ENCODE measurements at places on chromosomes 11 and 22.

GRCh38 chr11:11416502-11416901 lies 63.5 kb upstream of the CSNK2A3 start:
- DNase-seq: no peak

GRCh38 chr22:36379593-36380361 lies 8.0 kb downstream of the MYH9 start:
- no peak for DNase-seq

DNA sequence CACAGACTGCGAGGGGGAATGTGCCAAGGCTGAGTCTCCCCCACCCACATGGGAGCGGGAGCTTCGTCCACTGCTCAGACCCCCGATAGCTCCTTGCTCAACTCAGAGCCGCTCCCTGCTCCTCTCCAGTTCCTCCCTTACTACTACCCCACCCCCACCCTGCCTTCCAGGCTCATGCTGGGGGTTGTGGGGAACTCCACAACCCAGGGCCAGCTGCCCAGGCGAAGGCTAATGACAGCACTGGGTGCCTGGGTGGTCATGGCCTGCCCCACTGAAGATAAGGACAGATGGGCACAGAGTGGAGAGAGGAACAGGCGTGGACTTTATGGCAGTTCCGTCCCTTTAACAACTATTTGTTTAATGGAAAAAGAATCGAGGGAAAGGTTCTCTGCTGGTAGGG lies 73.7 kb downstream of the PDE2A start:
- DNase-seq: no peak

GRCh38 chr11:35142481-35143075 lies 3.6 kb downstream of the CD44 start:
- no peak for DNase-seq

DNA sequence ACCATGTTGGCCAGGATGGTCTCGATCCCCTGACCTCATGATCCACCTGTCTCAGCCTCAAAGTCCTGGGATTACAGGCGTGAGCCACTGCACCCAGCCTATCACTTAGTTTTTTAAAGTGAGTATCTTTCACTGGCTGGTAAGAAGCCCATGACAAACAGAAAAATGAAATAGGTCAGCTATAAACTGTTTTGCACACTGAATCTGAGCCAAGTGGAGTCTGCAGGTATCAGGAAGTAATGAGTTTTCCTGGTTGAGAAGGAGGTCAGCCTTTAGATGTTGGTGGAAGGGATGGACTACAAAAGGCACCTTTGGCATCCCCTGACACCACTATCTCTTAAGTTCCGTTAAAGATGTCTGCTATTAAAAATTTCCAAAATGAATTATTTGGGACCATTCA lies 345.1 kb downstream of the AASDHPPT start:
- no peak for DNase-seq

DNA sequence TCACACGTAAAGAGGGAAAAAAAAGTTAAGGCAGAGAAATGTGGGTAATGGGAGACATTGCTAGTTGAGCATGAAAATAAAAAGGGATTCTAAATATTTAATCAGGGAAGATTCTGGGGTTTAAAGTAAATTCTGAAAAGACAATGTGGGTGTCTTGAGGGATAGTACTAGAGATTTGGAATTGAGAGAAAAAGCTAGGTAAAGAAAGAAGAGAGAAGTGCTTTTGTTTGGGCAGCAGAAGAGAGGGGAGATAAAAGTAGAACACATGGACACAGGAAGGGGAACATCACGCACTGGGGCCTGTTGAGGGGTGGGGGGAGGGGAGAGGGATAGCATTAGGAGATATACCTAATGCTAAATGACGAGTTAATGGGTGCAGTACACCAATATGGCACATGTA lies 3.5 kb upstream of the YPEL4 start:
- DNase-seq: no peak

- no peak for DNase-seq
Observed at GRCh38 chr11:92569726-92570125, 345.1 kb downstream of the FAT3 start.

DNA sequence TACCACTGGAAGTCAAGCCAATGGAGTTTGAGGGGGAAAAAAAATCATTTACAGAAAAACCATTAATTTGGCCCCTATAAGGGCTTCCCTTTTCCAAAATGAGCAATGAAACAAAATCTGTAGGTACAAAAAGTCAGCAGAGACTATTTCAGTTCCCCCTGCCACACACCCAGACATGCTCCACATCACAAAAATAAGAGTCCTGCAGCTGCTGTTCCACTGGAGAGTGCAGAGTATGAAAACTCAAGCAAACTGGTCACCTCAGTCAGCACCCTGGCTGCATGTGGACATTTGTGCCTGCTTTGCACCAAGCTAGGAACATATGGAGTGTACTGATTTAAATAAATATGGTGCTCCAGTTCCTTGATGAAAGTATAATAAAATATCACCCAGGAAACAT lies 15.1 kb downstream of the POU2AF1 start:
- no peak for DNase-seq

- DNase-seq: no peak
Observed at GRCh38 chr22:20402960-20403778, 9.2 kb downstream of the ZNF74 start.

DNA sequence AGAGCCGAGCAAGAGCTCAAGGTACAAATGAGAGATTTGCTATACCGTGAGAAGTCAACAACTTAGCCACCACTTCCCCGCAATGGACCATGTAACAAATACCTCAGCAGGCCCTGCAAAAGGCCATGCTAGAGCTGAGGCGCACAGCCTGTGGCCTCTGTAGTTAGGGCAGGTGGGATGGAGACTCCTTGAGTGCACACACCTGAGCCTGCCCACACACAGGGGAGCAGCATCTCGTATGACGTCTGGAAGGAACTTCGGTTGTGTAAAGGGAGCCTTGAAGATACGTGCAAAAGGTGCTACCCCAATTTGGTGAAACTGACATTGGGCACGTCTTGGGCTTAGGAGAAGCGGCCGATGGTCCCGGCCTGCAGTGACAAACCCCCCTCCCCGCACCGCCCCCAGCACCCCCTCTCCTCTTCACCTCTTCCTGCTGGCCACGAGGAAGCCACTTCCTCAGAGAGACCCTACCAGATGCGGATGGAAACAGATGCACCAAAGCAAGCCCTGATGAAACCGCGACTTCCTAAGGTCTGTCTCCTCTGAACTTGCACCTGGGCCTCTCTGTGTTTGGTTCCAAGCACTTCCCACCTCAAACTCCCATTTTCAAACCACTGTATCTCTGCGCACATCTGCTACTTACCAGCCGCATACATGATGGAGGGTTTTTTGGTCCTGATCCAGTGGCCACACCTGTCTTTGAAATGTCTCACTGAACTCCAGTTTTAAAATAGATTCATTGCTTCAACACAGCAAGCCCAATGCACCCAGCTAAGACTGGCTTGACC lies 10.6 kb downstream of the CDPF1 start:
- no peak for DNase-seq

DNA sequence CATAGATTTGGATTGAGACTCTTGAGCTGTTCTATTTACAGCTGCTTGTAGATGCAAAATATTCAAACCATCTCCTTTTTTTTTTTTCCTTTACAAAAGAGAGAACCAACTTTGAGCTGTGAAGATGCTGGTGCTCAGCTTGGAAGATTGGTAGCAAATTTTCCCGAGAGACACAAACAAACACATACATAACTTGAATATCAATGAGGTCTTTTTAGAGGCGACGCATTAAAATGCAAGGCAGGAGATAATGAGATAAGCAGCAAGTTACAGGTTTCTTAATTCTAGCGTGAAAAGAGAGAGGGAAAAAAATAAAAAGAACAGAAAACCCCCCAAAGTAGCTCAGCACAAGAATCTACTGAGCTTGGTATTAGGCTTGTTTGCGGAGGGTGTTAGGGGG lies 247.0 kb upstream of the SORL1-AS1 start:
- no peak for DNase-seq

GRCh38 chr22:27597703-27598444 lies 203.7 kb downstream of the MN1 start:
- DNase-seq: no peak

- DNase-seq: no peak
Observed at GRCh38 chr11:18209058-18209457, 27.5 kb downstream of the SAA4 start.

DNA sequence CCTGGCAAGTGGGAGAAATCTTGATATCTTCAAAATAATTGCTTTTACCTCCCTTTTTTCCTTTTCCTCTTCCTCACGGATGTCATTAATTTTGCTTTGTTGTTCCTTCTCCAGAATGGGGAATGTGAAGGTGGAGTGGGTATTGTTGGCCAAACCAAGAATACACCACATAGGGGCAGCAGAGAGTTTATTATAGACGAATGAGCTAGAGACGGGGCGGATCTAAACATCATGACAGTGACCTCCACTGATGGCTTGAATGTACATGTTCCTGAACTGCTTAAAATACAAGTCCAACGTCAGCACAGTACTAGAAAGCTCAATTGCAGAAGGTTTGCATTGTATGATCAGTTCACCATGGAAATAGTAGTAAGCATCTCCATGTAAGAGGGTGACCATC lies 122.3 kb upstream of the SNX19 start:
- DNase-seq: no peak

- DNase-seq: no peak
Observed at GRCh38 chr11:118230088-118230487, 5.3 kb upstream of the JAML start.

GRCh38 chr11:65640483-65641296 lies 2.8 kb downstream of the SIPA1 start:
- no peak for DNase-seq

DNA sequence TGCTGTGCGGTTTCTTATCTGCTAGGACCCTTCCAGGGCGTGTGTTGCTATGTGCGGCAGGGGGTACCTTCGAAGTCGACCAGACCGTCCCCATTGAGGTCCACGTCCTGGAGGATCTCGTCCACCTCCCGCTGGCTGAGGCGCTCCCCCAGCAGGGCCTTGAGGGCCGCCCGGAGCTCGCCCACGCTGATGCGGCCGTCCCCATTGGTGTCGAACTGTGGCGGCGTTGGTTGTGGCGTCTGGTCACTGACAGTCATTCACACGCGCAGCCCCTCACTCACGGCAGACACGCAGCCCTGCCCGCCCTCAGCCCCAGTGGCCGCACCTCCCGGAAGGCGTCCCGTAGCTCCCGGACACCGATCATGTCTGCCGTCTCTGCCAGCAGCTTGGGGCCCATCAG lies 3.5 kb downstream of the CABP2 start:
- DNase-seq: no peak

DNA sequence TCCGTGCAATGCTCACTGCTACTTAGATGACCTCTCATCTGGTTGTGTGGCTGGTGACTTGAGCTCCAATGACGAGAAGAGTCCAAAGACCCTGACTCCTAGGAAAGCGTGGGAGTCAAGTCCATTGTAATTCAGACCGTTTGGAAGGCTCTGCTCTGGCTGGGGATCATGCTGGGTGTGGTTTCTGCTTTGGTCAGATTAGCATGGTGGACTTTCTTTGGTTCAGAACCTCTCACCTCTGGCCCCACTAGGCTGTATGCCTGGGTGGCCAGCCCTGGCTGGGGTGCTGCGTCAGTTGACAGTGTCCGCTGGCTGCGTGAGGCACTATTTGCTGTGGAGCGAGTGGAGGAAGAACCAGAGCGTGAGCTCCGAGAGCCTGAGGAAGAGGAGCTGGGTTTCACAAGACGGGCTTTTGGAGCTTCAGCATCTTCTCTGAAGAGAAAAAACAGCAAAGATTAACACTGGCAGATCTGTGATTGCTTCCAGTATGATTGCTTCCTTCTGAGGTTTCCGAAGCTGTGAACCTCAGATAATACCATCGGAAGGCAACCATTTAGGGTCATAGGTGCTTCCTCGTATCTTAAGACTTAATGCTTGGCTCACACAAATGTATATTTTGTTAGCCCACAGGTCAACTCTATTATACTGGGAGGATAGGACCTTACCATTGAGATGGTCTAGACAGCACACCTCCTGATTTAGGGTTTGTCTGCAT lies 11.6 kb upstream of the HSPA8 start:
- DNase-seq: no peak

GRCh38 chr22:28792491-28793383 lies 7.6 kb downstream of the XBP1 start:
- DNase-seq: no peak

DNA sequence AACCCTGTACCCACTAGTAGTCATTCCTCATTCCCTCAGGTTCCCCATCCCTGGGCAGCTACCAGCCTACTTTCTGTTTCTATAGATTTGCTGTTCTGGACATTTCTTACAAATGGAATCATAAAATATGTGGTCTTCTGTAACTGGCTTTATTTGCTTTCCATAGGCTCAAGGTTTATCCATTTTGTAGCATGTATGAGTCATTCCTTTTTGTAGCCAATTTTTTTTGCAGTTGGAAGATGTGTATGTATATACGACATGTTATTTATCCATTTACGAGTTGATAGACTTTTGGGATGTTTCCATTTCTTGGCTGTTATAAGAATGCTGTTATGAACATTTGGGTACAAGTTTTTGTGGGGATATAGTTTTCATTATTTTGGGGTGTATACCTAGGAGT lies 130.6 kb downstream of the WNT11 start:
- no peak for DNase-seq

DNA sequence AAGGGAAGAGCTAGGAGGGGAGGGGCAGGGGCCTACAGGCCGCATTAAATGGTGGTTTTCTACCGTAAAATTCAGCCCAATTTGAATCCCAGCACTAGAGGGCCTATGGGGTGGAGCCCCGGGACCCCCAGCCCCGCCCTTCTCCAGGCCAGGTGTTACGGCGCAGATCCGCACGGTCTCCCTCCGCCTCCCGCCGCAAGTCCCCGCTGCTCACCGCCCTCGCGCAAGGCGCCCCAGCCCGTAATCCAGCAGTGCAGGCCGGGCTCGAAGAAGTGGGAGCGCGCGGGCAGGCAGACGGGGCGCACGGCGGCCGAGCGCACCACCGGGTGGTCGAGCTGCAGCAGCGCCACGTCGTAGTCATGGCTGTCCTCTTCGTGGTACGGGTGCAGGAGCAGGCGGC lies 17.3 kb downstream of the KCTD17 start:
- DNase-seq: no peak

DNA sequence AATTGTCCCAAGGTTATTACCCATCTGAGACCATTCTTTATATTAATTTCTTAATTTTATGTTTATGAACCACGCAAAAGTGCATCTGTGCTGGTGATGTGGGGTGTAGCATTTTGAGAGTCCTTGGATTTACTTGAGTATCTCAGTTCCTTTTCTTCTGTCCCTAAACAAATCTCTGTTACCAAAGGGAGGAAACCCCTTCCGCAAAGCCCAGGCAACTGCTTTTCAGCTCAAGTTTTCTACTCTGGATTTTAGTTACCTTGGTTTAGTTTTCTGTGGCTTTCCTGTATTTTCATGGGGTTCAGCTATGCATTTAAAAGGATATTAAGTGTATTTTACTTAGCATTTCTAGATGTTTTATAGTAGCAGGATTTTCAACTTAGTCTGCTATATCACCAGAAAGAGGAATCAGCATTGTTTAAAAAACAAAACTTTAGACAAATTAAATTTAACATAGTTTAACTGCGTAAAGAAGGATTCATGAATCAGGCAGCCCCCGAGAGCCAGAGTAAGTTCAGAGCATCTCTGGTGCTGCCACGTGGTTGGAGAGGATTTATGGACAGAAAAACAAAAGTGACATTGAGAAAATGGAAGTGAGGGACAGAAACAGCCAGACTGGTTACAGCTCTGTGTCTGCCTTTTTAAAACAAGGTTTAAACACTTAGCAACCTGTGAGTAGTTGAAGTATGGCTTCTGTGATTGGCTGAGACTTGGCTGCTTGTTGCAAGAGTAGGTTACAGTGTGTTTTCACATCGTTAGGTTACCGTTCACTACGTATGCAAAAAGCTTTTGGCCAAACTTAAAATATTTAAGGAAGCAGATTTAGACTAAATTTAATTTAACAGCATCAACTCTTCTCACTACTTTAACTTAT lies 9.6 kb downstream of the ADM start:
- DNase-seq: no peak

All from stimulated activated CD8-positive, alpha-beta memory T cell treated with anti-CD3 and anti-CD28 coated beads, Interleukin-15, amount 100 ng/mL, for 1 hour (primary cell).